ENCODE measurements at places on chromosomes 6 and 20. TPM values are rescaled to one million over a fixed set of nuclear protein-coding genes. Genes with fewer than 3 reads are reported as not detected.

DNA sequence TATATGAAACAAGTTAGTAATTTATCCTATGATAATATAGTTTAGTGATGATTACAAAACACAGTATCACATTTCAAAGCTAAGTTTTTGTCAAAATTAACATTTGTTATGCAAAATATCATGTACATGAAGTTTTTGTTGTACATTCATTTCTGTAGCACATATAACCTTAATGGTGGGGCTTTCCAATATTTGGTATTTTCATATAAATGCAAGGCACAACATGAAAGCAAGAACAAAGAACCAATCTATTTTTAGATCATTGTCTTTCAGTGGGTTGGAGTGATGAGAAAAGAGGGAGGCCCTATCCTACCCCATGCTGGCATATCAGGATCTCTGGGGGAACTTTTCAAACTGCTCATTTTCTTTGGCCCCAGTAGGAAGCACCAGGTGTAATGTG, 53.4 kb downstream of the FAM83B start:
- no peaks in the 10 kb centered on the region for H3K4me1 ChIP-seq
- no peaks in the 10 kb centered on the region for H3K27me3 ChIP-seq
- no peak overlapping the region for H3K27ac ChIP-seq
- no peaks in the 10 kb centered on the region for H3K36me3 ChIP-seq
- H3K4me3 ChIP-seq: no peak overlapping the region

GRCh38 chr6:34011264-34011663, 134.6 kb downstream of the GRM4 start:
- no peaks in the 10 kb centered on the region for H3K4me1 ChIP-seq
- no peaks in the 10 kb centered on the region for H3K27me3 ChIP-seq
- no peak overlapping the region for H3K4me3 ChIP-seq
- no peaks in the 10 kb centered on the region for H3K36me3 ChIP-seq
- no peak for DNase-seq

DNA sequence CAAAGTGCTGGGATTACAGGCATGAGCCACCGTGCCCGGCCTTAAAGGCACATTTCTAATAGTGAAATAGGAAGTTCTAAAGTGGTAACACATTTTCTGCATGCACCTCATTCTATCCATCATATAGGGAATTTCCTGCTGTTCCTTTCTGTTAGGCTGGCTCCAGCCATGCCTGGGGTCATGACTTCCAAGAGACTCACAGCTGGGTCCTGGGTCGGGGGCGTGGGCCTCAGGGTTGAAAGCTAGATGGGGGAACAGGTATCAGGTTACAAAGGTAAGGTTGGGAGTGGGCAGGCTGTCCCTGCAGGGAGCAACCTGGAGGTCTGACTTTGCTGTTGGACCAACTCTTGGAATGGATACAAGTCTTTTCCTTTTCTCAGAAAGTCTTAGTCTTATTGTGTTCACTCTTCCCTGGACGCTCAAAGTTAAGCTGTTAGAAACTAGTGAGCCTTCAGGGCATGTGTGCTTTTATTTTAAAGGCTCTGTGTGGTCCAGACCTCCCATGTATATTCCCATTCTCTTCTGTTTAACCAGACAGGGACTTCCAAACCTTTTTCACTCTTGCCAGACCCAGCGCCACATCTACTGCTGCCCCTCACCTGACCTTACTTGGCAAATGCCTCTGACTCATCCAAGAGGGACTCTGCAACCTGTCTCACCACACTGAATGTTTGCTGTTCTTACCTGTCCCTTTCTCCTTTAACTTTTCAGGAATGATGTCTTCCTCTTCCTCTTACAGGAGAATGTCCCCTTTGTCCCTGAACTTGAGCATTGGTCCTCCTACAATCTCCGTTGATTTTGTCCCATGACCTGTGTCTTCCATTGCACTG, 64.4 kb downstream of the TMEM170B start:
- H3K4me3 ChIP-seq: no peak overlapping the region
- H3K36me3 ChIP-seq: no peaks in the 10 kb centered on the region
- H3K27ac ChIP-seq: no peak overlapping the region
- no peak for DNase-seq
- H3K4me1 ChIP-seq: no peaks in the 10 kb centered on the region

Gene TGM3
- total RNA-seq: 1,413 TPM

- H3K4me1 ChIP-seq: peaks cover 13% of the 10 kb centered on the region
- no peak overlapping the region for H3K27ac ChIP-seq
- H3K27me3 ChIP-seq: no peaks in the 10 kb centered on the region
- no peaks in the 10 kb centered on the region for H3K36me3 ChIP-seq
- DNase-seq: no peak
Observed at GRCh38 chr6:79463621-79464050, 73.6 kb downstream of the LCA5 start.
